ENCODE measurements at places on chromosomes 7 and 10.
A peak's percentile ranks its signal among the peaks of the same experiment; 100 is the strongest.

DNA sequence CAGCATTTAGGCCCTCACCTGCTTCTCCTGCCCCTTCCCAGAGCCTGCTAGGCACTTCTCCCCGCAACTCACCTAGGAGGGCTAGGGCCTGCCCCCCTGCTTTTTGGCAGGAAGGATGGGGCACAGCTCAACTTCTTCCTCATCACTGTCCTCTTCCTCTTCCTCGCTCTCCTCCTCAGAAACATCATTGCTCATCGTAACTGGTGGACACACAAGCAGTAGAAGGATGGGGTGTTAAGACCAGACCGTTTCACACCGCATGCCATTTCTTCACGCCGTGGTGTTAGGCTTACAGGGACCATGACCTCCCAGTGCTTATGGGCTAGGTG lies 1.6 kb downstream of the NPM3 start:
- no peak for DNase-seq

GRCh38 chr7:1542841-1543747 lies 12.6 kb downstream of the MAFK start:
- no peak for DNase-seq

DNA sequence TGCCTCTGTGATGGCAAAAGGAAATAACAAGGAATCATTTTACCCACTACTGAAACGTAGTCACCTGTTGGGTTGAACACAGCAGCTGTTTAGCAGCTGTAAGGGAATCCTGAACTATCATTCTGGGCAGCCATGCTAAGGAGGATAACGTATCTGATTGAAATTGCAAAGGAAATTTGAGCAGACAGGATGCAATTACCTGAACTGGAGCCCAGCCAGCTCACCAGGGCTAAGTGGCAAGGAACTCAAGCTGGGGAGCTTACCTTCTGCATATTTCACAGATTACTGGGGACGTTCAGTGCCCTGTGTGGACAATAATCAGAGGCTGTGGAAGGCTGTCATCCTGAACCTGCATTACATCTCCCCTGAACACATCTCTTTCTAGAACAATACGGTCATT lies 650.5 kb downstream of the SORCS3 start:
- no peak for DNase-seq

GRCh38 chr7:116799916-116800315 lies 62.5 kb upstream of the CAPZA2 start:
- no peak for DNase-seq

GRCh38 chr7:116584721-116585120 lies 59.9 kb downstream of the CAV1 start:
- DNase-seq, result no peak

DNA sequence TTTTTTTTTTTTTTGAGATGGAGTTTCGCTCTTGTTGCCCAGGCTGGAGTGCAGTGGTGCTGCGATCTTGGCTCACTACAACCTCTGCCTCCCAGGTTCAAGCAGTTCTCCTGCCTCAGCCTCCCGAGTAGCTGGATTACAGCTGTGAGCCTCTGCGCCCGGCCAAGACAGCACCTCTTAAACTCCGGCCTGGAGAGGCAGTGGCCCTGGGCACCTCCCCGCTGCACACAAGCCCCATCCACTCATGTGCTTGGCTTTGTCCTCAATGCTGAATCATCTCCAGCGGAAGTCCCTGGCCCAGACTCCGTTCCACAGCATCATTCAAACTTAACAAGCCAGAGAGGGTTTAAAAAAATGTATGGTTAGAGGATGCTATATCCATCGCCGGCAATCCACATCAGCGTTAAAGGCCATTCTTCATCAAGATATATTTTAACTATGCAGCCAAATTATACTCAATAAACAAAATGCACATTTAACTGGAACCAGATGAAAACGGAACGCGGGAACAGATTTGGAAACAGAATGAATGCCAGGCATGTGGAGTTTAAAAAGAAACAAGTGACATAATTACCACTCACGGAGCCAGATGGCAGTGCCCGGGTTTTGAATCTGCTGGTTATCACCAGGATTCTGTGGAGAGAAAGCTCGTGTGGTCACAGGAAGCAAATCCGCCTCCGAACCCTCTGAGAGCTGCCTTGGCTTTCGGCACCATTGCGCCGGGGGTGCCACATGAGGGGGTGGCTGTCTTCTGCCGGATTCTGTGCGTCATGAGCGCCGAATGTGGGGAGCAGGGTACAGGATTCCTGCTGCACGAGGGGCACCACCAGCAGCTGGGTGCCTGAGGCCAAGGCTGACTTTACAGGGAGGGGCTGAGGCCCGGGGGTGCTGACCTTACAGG lies 45.6 kb upstream of the CFAP46 start:
- DNase-seq, result peak; percentile 16

- no peak for DNase-seq
Observed at GRCh38 chr7:5193880-5194279, 3.8 kb downstream of the WIPI2 start.

DNA sequence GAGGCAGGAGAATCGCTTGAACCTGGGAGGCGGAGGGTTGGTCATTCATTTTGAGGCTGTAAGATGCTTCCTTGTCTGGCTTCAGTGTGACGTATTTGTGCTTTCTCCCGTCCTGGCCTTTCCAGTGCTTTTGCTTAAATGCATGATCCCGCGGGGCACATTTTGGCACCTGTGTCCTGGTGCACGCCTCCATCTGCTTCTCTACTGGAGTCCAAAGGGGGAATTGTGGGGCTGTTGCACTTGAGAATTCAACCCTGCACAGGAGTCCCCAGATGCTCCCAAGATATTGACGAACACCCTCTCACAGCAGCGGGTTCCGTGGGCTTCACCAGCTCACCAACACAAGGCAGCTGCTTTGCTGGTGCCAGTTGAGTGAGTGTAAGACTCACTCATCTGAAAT lies 10.3 kb upstream of the LRRC27 start:
- DNase-seq, result no peak

DNA sequence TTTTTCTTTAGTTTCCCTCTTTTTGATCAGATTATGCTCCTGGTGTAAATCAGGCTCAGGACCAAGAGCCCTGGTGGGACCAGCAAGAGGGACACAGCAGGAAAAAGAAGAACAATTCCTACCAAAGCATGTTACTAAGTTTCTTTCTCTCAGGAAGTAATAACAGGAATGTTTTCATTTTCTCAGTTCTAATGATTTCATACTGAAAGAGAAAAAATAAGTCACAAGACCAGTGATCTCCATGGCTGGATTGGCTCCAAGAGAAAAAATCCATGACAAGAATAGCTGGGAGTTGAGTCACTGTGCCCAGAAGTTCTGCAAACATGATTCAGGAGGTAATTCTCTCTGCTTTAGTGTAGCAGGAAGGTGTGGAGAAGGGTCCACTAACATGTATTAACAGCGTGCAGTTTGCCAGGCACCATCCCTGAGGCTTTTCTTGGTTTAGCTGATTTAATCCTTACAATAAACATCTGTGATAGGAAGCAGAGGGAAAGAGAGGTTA lies 23.8 kb upstream of the IFIT2 start:
- no peak for DNase-seq

DNA sequence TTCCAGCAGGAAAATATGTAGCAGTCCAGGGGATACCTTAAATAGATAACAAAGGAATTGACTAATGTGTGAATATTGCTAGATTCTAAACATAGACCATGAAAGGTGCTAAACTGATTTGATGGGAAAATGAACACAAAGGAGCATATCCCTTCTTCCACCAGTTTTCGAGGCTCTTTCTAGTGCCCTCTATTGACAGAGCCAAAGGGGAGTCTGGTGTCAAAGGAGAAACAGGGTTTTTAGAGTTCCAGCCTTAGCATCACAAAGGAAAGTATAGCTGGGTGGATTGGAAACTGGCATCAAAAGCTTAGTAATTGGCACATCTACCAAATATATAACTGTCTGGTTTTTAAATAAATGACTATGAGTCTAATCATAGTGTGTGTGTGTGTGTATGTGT lies 636.8 kb downstream of the ETV1 start:
- no peak for DNase-seq

DNA sequence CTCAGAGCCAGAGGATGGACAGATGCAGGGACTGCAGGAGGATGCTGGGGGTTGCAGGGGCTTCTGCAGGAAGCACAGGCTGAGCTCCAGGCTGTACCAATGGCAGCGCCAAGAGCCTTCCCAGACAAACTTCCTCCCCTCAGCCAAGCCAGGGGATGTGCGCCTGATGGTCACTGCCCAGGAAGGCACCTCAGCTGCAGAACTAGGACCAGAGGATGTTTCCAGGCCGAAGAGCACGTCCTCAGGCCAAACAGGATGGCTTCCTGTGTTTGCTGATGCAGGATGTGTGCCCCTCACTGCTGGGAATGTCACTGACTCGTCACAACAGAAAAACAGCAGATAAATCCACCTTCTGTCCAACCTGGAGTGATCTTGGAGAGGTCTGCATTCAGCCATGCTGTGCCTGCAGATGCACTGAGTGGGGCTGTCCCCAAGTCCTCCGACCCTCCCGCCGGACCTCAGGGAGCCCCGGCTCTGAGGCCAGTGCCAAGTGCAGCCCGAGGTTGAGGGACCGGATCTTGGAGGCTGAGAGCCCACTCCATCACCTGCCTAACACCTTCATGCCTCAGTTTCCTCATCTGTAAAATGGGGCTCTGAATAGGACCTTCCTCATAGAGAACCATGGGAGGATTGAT lies 152.5 kb upstream of the CHST15 start:
- no peak for DNase-seq

DNA sequence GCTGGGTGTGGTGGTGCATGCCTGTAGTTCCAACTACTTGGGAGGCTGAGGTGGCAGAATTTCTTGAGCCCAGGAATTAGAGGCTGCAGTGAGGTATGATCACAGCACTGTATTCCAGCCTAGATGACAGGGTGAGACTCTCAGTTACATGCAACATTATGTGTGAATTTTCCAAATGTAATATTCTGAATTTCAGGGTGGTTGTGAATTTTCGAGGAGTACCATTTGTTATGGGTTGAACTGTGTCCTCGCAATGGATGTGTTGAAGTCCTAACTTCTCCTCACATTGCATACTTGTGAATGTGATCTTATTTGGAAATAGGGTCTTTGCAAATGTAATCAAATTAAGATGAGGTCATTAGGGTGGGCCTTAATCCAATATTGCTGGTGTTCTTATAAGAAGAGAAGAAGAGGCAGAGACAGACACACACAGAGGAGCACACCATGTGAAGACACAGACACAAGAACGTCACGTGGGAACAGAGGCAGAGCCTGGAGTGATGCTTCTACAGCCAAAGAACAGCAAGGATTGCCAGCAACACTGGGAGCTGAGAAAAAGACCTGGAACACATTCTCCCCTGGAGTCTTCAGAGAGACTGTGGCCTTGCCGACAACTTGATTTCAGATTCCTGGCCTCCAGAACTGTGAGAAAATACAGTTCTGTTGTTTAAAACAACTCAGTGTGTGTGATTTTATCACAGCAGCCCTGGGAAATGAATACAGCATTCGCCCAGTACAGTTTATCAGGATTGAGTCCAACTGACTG lies 91.9 kb downstream of the ZNF783 start:
- DNase-seq, result no peak

DNA sequence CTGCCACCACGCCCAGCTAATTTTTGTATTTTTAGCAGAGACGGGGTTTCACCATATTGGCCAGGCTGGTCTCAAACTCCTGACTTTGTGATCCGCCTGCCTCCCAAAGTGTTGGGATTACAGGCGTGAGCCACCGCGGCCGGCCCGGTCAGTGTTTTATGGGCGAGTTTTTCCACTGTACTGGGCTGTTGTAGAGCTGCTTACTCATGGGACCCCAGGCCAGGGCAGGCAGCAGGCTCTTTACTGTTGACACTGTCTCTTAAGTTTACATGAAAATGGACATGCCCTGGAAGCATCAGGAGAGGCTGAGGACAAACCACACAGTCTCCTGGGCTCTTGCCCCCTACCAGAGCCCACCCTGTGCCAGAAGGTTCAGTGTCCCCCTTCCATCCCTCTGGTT lies 11.2 kb downstream of the NACAD start:
- DNase-seq, result no peak

DNA sequence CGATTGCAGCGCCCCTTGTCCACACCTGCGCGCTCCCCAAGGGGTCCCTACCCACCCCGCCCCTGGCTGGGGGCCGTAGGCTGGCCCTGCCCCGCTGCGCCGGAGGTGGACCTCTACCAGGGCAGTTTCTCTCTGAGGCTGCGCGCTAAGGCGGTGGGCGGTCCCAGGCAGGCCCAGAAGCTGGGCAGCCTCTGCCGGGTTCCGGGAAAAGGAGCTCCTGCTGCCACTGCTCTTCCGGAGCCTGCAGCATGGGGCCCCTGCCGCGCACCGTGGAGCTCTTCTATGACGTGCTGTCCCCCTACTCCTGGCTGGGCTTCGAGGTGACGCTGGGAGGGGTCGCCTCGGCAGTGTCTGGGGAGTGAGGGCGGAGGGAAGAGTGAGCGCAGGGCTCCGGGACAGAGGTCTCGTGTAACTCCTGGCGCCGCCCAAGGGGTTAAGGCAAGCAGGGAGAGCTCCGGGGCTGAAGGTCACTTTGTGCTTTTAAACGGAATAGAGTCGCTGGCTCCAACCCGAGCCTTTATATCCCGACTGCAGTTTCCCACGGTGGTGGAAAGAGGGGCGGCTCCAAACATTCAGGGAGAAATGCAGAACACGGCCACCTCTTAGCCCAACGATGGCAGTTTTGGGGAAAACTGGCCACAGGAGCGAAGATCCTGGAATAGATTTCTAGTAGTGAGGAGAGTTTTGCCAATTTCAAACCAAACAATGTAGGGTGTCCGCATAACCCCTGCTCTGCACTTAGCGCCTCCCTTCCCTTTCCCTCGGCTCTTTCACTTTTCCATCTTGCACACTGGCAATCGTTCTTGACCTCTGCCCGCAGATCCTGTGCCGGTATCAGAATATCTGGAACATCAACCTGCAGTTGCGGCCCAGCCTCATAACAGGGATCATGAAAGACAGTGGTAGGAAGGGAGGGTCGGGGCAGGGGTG lies at the start of gene GSTK1:
Gene GSTK1, plus strand, starts transcription at position 176 of the 930 bp plus-strand sequence. Its CDS starts 73 bp downstream, at position 249.
- DNase-seq, result peak; percentile 67

- no peak for DNase-seq
Observed at GRCh38 chr10:133445268-133445732, 8.4 kb upstream of the SCART1 start.

GRCh38 chr7:25598765-25599164 lies 370.5 kb upstream of the NPVF start:
- DNase-seq, result no peak

DNA sequence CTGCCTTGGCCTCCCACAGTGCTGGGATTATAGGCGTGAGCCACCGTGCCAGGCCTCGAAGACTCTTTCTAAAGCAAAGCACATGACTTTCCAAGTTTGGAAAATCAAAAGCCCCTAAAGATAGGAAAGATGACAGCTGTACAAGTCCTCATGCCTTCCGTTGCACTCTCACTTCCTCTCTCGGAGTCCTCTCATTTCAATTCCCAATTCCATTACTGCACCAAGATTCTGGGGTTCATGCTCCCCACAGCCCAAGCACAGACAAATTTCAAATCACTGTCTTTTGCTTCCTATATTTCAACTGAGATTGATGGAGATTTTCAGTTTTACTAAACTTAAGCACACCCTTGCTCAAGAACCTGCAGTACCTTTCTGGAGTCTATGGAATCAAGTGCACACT lies 10.9 kb upstream of the PLAU start:
- no peak for DNase-seq

DNA sequence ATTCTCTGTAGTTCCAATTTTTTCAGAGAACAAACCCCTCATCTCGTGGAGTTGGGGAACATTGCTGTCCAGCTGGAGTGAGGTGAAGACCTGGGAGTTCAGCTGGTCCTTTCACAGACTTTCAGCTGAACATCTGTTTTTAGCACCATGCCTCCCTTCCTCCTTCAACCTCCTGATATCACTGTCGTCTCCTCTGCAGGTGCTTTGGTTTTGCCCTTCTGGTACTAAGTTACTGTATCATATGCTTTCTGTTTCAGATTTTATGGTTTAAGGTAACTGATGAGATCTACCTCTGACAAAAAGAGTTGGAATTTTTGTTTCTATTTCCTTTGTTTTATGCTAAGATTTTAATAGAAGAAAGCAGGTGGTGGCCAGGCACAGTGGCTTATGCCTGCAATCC lies 102.9 kb downstream of the ZNF438 start:
- no peak for DNase-seq

- DNase-seq, result no peak
Observed at GRCh38 chr10:128859738-128860386, 607.2 kb upstream of the MGMT start.
